ENCODE measurements at places on chromosomes 11 and 22.
A peak's percentile ranks its signal among the peaks of the same experiment; 100 is the strongest.

GRCh38 chr22:23696326-23696851 lies 5.6 kb downstream of the RGL4 start:
- no peak for DNase-seq

DNA sequence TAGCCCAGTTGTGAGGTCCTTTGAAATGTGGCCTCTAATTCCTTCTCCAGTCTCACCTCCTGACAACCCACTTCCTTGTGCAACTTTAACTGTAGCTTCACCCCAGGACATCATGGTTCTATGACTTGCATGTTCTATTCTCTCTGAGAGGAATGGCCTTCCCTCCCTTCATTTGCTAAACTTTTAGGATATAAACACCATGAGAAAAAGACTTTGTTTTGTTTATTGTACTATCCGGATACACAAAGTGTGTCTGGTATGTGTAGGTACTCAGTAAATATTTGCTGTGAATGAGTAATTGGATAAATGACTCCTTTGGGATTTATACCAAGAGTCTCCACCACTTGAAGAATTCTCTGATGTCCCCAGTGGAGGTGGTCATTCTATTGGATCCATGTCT lies 547.6 kb downstream of the INSC start:
- DNase-seq: no peak

- DNase-seq: no peak
Observed at GRCh38 chr22:48233586-48233985, 1471.1 kb downstream of the TBC1D22A start.

DNA sequence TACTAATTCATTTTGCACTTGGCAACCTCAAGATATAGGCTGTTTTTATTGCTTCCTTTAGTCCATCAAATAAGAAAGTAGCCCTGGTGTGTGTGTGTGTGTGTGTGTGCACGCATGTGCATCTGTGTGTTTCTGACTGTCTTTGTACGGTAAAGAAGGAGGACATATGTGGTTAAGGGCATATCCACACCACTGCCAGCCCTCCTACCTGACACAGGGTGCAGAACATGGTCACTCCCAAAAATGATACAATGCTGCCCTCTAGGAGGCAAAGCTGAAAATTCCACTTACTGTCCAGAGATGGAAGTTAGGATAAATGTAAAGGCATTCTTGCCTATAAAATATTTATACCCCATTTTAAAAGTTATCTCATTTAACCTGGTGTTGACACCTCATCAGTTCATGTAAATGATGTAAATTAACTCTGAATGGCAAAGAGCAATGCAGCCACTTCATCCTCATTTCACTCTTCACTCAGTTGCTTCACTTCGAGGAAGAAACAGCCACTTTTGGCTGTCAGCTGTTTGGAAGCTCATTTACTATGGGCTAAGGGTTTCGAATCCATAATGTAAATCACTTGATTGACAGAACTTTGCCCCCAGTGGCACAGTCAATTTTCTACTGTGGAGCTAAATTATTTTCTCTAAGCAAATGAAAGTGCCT lies 83.1 kb upstream of the MTNR1B start:
- peak; percentile 11 for DNase-seq

Measured in AG04450 (cell line).